Psoas muscle (tissue), 8 donors: ENCODE measurements at places on chromosomes 5 and 9. TPM values are rescaled to one million over a fixed set of nuclear protein-coding genes. Genes with fewer than 3 reads are reported as not detected.

Gene PGGT1B
- 5.4 TPM for polyA plus RNA-seq

Gene IRX1
- not detected for polyA plus RNA-seq

Gene CARD9
- 0.56 TPM for polyA plus RNA-seq

Gene PCA3
- 0.07 TPM for polyA plus RNA-seq

Gene CYLC2
- not detected for polyA plus RNA-seq

Gene DDX4
- not detected for polyA plus RNA-seq

Gene NEUROG1
- polyA plus RNA-seq, result not detected

Gene GFI1B
- polyA plus RNA-seq, result 0.07 TPM

Gene RXRA
- 156 TPM for polyA plus RNA-seq

DNA sequence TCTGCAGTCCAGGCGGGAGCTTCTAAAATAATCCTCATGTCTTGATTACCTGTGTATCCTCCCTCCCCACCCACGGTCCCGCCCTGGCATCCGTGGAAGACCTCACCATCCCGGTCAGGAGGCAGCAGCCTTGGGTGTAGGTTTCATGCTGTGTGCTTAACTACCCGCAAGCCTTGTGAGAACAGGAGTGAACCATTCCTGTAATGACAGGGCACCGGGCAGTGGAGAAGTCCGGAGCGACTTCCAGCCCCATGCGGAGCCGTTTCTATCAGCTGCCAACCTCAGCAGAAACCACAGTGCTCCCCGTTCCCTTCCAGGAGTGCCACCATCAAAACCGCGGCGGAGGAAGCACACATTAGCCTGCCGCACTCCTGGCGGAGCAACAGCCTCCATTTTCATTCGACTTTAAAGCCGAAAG lies 123.5 kb upstream of the LMX1B start:
- H3K4me3 ChIP-seq, result no peak overlapping the region
- H3K4me1 ChIP-seq, result no peaks in the 10 kb centered on the region
- no peaks in the 10 kb centered on the region for H3K27me3 ChIP-seq
- H3K36me3 ChIP-seq, result no peaks in the 10 kb centered on the region
- H3K27ac ChIP-seq, result no peak overlapping the region

GRCh38 chr5:56516035-56516434 lies 282.9 kb upstream of the ANKRD55 start:
- no peaks in the 10 kb centered on the region for H3K4me1 ChIP-seq
- no peak overlapping the region for H3K4me3 ChIP-seq
- DNase-seq, result no peak
- no peaks in the 10 kb centered on the region for H3K36me3 ChIP-seq
- H3K27ac ChIP-seq, result no peak overlapping the region
- H3K27me3 ChIP-seq, result no peaks in the 10 kb centered on the region

GRCh38 chr5:159442206-159442850 lies 112.0 kb upstream of the IL12B start:
- no peak overlapping the region for H3K4me3 ChIP-seq
- no peak overlapping the region for H3K27ac ChIP-seq
- DNase-seq, result no peak
- no peaks in the 10 kb centered on the region for H3K36me3 ChIP-seq

- no peak overlapping the region for H3K4me3 ChIP-seq
- no peak for DNase-seq
- H3K27ac ChIP-seq, result no peak overlapping the region
- H3K36me3 ChIP-seq, result no peaks in the 10 kb centered on the region
- no peaks in the 10 kb centered on the region for H3K27me3 ChIP-seq
- H3K4me1 ChIP-seq, result no peaks in the 10 kb centered on the region
Measured at GRCh38 chr5:125390326-125390725, 643.9 kb upstream of the ZNF608 start.

DNA sequence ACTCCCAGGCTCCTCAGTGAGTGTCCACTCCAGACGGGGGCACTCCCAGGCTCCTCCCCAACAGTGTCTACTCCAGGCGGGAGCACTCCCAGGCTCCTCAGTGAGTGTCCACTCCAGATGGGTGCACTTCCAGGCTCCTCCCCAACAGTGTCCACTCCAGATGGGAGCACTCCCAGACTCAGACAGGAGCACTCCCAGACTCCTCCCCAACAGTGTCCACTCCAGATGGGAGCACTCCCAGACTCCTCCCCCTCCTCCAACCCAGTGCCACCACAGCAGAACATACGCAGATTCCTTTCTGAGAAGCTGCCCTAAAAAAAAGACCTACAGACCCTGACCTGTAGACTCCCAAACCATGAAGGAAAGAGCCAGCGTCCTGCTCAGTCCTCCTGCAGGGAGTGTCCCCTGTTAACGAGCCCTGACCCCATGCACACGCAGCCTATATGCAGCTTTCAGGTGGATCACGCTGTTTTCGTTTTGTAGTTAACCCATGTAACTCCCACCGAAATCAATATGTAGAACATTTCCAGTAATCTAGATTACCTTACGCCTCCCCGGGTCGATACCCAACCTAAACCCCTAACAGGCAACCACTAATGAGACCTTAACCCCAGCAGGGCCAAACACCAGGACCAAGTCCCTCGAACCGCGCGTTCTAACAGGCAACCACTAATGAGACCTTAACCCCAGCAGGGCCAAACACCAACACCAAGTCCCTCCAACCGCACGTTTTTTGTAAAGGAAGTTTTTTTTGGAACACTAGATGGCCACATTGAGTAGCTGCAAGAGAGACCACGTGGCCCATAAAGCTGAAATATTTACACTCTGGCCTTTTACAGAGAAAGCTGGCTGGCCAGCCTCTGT lies 15.7 kb downstream of the PNPLA7 start:
- no peaks in the 10 kb centered on the region for H3K27me3 ChIP-seq
- no peaks in the 10 kb centered on the region for H3K36me3 ChIP-seq
- DNase-seq, result no peak
- H3K4me1 ChIP-seq, result peaks cover 10% of the 10 kb centered on the region

DNA sequence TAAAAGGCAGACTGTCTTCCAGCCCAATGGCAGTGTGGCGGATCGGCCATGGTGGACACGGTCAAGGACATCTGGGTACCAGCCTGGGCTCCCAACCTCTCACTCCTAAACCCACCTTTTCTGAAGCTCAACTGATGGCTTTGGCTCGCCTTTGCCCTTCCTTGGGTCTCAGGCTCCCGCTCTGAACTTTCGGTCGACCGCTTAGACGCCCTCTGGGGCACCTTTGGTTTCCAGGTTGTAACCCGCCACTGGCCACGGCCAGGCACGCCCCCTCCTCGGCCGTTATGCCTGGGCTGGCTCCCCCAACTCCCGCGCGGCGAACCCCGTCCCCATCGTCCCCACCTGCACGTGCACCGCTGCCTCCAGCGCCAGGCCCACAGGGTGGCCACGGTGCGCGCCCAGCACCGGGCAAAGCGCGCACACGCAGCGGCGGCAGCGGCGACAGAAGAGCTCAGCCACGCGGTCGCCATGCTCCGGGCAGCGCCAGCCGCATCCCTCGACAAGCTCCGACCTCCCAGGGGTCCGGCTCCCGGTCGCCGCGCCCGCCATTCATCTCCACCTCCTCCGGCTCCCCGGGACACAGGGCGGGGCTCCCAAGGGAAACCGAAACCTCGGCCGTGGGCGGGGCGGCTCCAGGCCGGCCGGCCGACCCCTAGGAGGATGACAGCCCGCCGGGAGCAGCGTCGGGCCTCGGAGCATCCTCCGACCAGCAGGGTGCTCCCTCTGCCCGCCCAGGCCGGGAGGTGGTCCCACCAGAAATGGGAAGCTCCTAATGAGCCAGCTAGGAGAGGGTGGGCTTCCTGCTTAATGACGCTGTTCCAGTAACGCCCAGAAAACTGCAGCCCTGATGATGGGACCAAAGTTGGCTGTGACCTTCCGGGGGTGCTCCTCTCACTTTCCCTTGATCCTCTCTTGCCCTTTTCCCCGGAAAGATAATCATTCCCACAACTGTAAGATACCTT lies at the start of gene TRIM14:
Gene TRIM14, minus strand, starts transcription at position 583 of the 962 bp plus-strand sequence. Its CDS starts 34 bp downstream, at position 549.
- peaks cover 11% of the 10 kb centered on the region for H3K27me3 ChIP-seq
- H3K36me3 ChIP-seq, result no peaks in the 10 kb centered on the region
- H3K4me1 ChIP-seq, result no peaks in the 10 kb centered on the region
- no peak within 1 kb of the TSS for H3K27ac ChIP-seq

- no peaks in the 10 kb centered on the region for H3K36me3 ChIP-seq
- H3K27me3 ChIP-seq, result no peaks in the 10 kb centered on the region
- no peak overlapping the region for H3K27ac ChIP-seq
- H3K4me3 ChIP-seq, result no peak overlapping the region
- no peaks in the 10 kb centered on the region for H3K4me1 ChIP-seq
Measured at GRCh38 chr9:3956081-3956671, 343.7 kb downstream of the GLIS3 start.

GRCh38 chr9:10566848-10567247 lies 46.0 kb downstream of the PTPRD start:
- H3K4me3 ChIP-seq, result no peak overlapping the region
- H3K36me3 ChIP-seq, result no peaks in the 10 kb centered on the region
- DNase-seq, result no peak
- H3K27ac ChIP-seq, result no peak overlapping the region

DNA sequence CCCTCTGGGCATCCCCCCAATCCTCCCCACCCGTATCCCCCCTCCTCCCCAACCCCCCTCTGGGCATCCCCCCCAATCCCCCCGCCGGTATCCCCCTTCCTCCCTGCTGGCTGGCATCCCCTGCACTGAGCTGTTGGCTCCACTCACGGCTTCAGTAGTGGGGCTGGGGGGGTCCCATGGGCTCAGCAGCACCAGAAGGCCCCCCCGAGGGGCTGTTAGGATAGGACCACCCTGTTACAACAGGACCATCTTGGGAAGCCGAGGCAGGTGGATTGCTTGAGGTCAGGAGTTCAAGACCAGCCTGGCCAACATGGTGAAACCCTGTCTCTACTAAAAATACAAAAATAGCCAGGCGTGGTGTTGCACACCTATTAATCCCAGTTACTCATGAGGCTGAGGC lies 42.4 kb downstream of the EXD3 start:
- no peak for DNase-seq
- no peaks in the 10 kb centered on the region for H3K36me3 ChIP-seq
- no peak overlapping the region for H3K27ac ChIP-seq
- no peaks in the 10 kb centered on the region for H3K4me1 ChIP-seq
- no peak overlapping the region for H3K4me3 ChIP-seq
- no peaks in the 10 kb centered on the region for H3K27me3 ChIP-seq

DNA sequence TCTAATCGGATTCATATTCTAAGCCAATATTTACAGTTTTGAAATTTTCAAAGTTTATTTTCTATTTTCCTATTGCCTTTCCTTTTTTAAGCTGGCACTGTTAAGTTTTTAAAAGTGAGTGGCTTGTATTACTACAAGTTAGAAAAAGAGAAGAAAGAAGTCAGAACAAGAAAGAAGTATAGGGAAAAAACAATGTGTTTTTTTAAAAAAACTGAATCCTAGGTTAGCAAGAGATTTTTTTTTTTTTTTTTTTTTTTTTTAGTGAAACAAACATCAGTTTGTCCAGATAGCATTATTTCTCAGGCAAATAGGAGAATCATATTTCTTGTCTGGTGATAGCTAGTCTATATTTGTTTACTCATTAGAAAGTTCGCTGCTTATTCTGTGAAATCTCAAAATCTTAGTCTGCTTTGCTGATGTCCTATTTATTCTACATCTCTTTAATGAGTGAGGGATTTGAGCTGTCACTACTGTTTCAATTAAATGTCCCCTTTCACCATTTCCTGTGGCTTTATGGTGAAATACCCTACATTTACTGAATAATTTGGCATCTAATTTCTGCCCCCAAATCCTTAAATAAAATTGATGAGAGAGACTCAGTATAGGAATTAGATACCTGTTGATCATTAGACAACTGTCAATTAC lies 19.1 kb upstream of the LMNB1 start:
- no peak overlapping the region for H3K4me3 ChIP-seq
- no peak overlapping the region for H3K27ac ChIP-seq
- H3K4me1 ChIP-seq, result no peaks in the 10 kb centered on the region
- H3K27me3 ChIP-seq, result no peaks in the 10 kb centered on the region
- no peaks in the 10 kb centered on the region for H3K36me3 ChIP-seq

GRCh38 chr9:127919253-127919815 lies 2.5 kb upstream of the ST6GALNAC4 start:
- H3K27me3 ChIP-seq, result no peaks in the 10 kb centered on the region
- peak overlapping the region; percentile 44 for H3K27ac ChIP-seq
- DNase-seq, result peak; percentile 94

- H3K27me3 ChIP-seq, result no peaks in the 10 kb centered on the region
- no peak overlapping the region for H3K4me3 ChIP-seq
- H3K27ac ChIP-seq, result no peak overlapping the region
- no peak for DNase-seq
Measured at GRCh38 chr9:124265551-124265950, 7.8 kb downstream of the NEK6 start.

DNA sequence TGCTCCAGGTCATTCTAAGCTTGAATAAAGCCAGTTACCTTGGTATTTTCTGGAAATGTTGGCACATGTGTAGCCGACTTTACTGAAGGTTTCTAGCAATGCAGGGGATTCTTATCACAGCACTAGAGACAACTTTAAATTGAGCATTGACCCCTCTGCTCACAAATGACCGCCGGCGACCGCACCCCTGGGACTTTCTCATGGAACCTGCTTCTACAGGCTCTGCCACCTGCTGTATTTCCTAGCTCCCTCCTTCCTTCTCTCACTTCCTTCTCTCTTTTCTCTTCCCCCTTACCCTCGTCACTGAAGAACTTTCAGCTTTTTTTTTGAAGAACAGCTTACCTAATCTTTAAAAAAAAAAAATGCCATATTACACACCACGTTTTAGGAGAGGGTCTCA lies 30.9 kb upstream of the DAB2 start:
- DNase-seq, result no peak
- H3K36me3 ChIP-seq, result no peaks in the 10 kb centered on the region
- H3K4me1 ChIP-seq, result no peaks in the 10 kb centered on the region
- no peak overlapping the region for H3K4me3 ChIP-seq

DNA sequence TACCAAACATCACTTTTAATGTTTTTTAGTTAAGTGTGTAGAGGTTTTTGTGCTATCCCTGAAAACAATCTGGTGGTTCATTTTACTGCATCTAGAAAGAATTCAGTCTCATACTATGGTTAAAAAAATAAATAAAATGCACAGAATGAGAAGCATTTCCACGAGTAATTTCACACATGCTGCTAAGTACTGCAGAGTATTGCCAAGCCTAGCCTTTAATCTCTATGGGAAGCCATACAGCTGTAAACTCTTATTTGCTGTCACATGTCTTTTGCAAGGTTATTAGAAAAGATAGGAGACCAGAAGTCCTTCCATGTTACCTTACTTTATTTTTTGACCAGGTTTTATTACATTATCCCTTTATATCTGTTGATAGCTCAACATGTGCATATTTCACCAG lies 37.6 kb upstream of the MAN2A1 start:
- H3K36me3 ChIP-seq, result no peaks in the 10 kb centered on the region
- no peaks in the 10 kb centered on the region for H3K27me3 ChIP-seq
- peaks cover 3% of the 10 kb centered on the region for H3K4me1 ChIP-seq
- no peak overlapping the region for H3K4me3 ChIP-seq
- H3K27ac ChIP-seq, result no peak overlapping the region

DNA sequence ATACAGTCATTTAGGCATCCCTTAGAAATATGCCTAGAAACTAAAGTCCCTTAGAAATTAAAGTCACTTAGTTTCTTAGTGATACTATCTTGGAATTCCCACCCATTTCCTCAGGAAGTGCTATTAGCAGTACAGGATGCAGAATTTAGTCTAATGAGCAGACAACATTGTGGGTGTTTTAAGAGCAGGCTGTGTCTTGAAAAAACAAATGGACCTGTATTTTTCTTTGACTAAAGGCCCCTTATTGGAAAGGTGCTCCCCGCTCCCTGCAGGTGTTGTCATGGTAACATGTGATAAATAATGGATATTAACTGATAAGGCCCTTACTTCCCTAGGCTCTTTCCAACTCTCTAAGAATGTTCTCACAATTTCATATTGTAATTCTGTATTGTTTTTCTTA lies 38.8 kb upstream of the STARD4 start:
- no peaks in the 10 kb centered on the region for H3K36me3 ChIP-seq
- no peaks in the 10 kb centered on the region for H3K27me3 ChIP-seq
- H3K27ac ChIP-seq, result peak overlapping the region; percentile 75
- no peak for DNase-seq
